ENCODE measurements at places on chromosomes 3 and 15.

- DNase-seq = peak; percentile 21
These were observed 6.9 kb downstream of the HEXA start for GRCh38 chr15:72368899-72369298.

DNA sequence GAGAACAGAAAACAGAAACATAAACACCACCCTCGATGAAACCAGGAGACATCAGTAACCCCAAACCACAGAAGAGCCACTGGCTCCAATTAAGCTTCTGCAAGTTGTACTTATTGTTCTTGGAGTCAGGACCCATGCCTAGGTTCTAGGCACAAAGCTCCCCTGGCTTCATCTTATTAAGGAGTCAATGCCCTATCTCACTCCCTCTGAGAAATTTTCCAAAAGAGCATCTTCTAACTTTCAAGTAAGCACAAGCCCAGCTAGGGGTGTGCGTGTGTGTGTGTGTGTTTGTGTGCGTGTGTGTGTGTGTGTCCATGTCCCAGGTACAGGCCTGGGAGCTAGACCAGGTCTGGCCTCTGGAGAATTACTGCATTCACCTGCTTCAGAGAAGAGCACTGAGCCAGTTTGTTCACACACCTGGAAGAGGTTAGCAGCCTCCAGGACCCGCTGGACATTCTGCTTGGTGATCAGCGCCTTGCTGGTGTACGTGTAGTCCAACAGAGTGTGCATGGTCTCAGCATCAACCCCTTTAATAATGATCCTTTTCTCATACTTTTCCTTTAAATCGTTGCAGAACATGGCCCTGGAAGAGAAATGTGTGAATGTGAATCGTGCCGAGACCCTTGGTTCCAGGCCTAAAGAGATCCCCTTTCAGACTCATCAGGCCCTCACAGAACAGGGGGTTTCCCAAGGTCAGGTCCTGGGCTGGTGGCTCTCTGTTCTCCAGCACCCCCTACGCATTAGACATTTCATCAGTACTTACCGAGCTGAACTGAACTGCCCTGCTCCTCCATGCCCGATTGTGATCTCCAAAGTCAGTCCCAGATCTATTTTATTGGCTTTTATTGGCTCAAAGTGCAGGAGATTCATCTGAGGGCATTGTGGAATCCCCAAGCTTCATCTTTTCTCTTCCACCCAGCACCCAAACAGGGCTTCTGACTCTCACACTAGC, 27.8 kb downstream of the KLHL6 start:
- no peak for DNase-seq

DNA sequence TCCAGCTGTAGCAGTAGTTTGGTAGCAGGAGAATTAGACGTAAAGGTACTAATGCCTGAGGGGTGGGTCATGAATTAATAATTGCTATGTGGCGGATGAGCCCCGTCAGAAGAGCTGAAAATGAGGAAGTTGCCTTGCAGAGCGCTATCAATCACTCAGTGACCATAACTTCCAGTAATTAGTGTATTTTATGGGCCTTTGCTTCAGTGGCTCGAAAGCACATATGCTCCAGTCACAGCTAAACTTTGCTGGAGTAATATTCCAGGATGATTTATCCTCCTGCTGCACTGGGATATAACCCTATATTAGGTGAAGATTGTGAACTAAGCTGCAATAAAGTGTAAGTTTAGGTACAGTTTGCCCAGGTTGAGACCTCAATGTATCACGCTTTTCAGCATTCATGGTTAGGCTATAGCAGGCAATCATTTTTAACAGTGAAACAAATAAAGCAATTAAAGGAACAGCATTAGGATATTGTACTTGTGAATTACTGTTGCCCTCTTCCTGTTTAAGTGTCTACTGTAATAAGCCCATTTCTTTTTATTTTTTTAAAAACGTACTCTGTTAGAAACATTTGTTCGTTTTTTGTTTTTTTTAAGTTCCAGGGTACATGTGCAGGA, 104.6 kb upstream of the SKOR1 start:
- no peak for DNase-seq

GRCh38 chr3:14216257-14217048, 37.8 kb downstream of the LSM3 start:
- DNase-seq = peak; percentile 67
